ENCODE measurements at places on chromosomes 6 and 20.

GRCh38 chr6:23522792-23523547 lies 603.0 kb upstream of the NRSN1 start:
- no peak for DNase-seq

- peak; percentile 68 for DNase-seq
These were observed 54.2 kb downstream of the TBC1D7 start for GRCh38 chr6:13273931-13274706.

DNA sequence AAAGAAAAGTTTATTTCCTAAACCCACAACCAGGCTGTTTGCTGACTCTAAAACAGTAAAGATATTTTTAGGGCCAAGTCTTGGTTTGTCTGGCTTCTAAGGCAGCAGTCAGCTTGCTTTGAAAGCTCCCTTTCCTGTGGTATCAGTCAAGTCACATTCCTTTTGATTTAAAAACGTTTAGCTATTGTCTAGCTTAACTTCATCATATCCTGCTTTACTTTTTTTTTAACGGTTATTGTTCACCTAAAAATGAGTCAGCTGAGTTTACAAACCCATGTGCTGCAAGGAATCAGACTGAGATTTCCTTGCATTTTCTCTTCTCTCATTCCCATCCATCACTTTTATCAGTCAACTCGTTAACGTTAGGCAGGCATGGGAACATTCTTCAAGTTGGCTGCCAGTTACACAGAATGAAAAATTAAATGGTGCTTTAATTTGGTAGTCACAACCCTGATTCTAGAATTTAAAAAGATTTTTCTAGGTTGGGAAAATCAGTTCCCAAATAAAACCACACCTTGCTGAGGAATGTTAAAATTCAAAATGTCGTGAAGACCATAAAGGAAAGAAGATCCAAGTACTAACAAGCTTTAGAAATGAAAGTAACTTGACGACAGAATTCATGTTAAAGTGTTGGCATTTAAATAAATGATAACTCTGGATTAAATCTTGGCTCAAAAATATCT lies 45.9 kb downstream of the ELOVL5 start:
- no peak for DNase-seq

DNA sequence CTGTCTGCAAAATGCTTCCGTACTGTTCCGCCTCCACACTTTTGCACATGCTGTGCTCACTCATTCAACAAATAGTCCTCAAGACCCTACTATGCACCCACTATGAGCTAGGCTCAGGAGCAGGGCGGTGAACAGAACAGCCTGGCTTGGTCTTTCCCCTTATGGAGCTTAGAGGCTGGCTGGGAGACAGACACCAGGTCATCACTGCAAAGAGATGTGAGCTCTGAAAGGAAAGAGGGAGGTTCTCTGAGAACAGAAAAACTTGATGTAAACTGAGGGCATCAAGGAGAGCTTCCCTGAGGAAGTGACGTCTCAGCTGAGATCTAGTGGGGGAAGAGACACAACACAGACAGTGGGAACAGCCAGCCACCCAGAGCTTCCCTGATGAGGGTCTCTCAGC lies 31.0 kb upstream of the TGM2 start:
- DNase-seq = no peak

DNA sequence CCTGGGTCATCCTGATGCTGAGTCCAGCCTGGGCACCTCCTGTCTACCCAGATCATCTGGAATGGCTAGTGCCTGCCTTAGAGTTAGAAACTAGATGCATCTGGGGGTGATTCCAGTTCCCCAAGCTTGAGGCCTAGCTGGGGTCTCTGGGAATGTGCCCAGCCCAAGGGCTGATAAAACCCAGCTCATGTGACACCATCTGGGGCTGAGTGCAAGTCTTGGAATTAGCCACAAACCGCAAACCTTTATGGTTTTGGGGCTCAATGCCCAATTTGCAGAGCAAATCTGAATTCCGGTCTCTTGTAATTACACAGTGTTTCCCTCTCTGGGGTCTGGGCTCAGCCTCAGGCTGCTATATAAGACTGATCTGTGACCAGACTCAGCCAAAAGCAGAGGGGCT lies at the start of gene BPIFB4:
TSS of gene BPIFB4 (plus strand) at position 385 of the 400 bp plus-strand sequence. CDS start 1,884 bp downstream, outside the sequence.
- DNase-seq = no peak

- no peak for DNase-seq
These were observed 305.7 kb upstream of the FLRT3 start for GRCh38 chr20:14643146-14643545.

- no peak for DNase-seq
These were observed 748.2 kb upstream of the NRSN1 start for GRCh38 chr6:23377830-23378229.

DNA sequence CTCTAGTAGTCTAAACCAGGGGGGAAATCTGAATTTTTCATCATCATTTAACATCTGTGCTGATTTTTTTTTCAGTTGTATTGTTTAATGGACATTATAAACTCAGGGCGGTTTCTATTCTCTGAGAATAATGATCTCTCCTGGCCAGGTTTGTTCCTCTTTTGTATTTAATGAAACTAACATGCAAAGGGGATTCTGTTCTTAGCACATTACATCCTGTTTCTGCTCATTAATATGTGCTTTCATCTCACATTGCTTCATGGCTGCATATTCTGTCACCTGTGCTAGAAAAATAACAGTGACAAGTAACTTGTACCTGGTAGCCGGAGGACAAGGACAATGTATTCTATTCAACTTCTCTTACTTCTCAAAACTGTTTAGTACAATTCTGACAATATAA lies 806 bp downstream of the HLA-DOB start:
- DNase-seq = no peak

DNA sequence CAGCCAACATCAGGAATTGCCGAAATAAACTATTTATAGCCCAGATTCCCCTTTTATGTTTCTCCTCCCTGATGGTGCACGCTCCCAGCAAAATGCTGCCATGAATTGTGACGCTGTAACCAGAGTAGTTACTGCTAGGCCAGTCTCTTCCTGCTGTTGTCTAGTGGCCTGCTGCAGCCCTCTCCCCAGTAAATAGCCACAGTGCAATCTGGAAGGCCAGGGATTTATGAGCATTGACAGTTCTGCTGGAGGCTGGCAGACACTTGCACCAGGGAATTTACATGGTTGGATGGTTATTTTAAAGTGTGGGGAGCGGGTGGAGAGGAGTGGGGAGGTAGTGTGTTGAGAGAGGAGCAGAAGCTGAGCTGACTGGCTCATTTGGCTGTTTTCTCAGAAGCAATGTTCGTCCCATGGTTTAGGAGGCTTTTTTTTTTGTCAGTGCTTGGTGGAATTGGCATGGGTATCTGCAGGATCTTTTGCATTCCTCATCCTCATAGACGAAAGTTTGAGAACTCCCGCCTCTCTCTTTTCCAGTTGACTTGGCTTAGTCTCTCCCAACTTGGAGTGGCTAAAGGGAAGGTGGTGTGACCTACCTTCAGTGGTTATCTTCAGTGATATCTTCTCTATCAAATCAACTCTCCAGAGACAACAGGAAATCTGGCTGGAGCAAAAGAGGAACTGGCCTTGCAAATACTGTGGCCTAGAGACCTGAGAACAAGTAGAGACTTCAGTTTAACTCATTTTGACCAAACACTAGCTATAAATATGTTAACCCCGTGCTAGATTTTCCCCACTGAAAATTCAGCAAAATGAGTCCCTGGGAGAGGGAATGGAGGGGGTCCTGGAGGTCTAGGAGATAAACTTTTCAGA lies 99.3 kb upstream of the VSTM2L start:
- no peak for DNase-seq

DNA sequence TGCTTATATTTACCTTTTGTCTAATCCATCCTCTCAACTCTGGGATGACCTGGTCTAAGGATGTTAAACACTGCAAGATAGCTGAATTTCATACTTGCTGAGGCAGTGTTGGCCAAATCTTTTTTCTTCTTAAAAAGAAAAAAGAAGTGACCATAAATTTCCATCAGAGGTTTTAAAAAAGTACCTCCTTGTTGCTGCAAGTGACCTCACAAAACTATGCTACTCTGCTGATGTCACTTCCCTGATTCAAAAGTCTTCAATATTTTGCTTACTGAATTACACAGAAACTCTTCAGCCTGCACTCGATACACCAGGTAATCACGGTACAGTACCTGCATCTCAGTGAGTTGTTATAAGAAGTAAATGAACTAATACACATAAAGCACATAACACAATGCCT lies 107.2 kb upstream of the PRDM1 start:
- DNase-seq = no peak

GRCh38 chr6:133432021-133432989 lies 191.1 kb downstream of the EYA4 start:
- DNase-seq = no peak

DNA sequence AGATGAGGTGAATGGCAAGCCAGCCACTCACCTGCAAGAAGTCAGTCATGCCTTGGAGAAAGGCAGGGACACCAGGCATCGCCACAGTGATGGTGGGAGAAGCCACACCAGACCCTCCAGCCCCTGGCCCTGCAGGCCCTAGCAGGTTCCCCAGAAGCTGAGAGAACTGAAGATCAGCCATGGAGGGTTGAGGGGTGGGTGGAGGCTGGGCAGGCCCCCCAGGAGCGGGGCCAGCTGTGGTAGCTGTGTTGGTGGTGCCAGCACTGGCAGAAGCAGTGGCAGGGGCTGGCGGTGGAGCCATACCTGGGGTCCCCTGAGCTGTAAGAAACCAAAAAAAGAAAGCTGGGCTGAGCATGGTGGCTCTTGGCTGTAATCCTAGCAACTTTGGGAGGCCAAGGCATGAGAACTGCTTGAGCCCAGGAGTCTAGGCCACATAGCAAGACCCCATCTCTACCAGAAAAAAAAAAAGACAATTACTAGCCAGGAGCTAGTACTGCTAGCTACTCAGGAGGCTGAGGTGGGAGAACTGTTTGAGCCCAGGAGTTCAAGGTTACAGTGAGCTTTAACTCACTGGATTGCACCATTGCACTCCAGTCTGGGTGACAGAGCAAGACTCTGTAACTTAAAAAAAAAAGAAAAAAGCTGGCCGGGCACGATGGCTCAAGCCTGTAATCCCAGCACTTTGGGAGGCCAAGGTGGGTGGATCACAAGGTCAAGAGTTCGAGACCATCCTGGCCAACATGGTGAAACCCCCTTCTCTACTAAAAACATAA lies 9.5 kb downstream of the BAG6 start:
- no peak for DNase-seq

DNA sequence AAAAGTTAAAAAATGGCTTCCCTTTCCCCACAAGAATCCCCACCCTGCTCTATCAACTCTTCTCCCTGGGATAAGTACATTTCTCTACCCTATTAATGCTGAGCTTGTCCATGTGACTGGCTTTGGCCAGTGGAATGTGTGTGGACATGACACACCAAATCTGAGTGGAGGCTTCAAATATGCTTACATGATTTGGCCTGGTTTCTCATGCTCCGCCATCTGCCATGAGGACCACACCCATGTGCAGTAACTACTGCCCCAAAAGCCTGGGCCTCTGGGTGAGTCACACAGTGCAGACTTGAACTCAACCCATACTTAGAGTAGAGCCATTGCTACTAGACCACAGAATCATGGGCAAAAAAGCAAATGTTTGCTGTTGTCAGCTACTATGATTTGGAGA lies 65.4 kb downstream of the PRND start:
- DNase-seq = no peak

- no peak for DNase-seq
These were observed 8.4 kb downstream of the CD40 start for GRCh38 chr20:46126440-46127056.

DNA sequence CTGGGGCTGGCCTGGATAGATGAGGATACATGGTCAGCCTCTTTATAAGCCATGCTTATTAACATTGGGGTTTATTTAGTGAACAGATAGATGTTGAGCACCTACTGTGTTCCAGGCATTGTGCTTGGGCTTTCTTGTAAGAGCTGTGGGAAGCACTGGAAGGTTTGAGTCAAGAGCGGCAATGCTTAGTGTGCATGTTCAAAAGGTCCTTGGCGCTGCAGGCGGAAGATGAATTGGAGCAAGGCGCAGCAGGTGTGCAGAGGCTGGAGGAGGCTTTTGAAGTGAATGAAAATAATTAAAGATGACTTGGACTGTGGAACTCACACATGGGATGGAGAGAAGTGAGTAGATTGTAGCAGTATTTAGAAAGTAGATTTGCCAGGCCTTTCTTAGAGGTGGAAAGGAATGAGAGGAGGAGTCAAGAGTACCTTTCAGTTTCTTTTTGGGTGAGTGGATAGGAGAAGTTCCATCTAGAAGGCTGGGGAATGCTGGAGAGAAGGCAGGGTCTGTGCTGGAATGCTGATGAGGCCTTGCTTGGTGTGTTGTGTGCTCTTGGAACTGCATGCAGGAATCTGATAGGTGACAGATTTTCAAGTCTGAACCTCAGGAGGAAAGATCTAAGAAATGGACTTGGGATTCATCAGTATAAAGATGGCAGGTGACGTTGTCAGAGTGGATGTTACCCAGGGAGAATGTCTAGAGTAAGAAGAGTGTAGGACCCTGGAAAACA lies 26.4 kb downstream of the SNX9 start:
- DNase-seq = no peak

DNA sequence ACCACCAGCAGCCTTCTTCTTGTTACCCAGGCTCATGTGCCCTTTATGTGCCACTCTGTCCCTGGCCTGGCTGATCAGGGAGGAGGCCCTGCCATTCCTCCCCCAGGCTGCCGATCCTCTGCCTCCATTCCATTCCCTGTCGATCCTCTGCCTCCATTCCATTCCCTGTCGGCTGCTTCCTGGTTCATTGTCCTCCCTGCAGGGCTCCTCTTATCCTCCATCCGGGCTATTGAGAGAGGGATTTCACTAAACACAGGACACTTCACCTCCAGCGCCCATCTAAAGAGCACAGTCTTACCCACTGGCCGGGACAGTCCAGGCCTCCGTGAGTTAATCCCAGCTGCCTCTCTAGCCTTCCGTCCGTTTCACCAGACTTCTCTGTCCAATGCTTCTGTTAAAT lies 7.7 kb upstream of the TTLL2 start:
- no peak for DNase-seq

DNA sequence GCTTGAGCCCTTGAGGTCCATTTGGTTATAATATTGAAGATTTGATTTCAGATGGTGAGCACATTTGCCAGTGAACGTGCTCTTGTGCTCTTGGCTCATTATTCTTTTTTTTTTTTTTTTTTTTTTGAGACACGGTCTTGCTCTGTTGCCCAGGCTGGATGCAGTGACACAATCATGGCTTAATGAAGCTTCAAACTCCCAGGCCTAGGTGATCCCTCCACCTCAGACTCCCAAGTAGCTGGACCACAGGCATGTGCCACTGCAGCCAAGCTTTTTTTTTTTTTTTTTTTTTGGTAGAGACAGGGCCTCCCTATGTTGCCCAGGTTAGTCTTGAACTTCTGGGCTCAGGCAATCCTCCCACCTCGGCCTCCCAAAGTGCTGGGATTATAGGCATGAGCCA lies 176.2 kb downstream of the KLHL32 start:
- no peak for DNase-seq

GRCh38 chr20:45445805-45446562 lies 23.6 kb upstream of the WFDC2 start:
- peak; percentile 45 for DNase-seq
